ENCODE measurements at places on chromosomes 11 and 22.

- DNase-seq: no peak
These were observed 13.6 kb downstream of the C2CD3 start for GRCh38 chr11:74157169-74157568.

DNA sequence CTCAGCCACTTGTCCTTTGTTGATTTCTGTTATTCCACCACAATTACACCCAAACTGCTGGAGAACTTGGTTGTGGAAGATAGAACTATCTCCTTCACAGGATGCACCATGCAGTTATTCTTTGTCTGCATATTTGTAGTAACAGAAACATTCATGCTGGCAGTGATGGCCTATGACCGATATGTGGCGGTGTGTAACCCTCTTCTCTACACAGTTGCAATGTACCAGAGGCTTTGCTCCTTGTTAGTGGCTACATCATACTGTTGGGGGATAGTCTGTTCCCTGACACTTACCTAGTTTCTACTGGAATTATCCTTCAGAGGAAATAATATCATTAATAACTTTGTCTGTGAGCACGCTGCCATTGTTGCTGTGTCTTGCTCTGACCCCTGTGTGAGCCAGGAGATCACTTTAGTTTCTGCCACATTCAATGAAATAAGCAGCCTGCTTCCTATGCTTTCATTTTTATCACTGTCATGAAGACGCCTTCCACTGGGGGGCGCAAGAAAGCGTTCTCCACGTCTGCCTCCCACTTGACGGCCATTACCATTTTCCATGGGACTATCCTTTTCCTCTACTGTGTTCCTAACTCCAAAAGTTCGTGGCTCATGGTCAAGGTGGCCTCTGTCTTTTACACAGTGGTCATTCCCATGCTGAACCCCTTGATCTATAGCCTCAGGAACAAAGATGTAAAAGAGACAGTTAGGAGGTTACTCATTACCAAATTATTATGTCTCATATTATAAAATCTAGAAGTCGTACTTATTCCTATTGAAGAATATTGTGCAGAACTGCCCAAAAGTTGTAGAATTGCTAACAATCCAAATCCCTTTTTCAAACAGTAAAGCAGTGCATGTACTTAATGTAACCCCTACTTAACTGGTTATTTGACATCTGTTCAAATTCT, 53.2 kb downstream of the OR4C6 start:
- no peak for DNase-seq

GRCh38 chr11:105915021-105915420, 107.0 kb downstream of the MSANTD4 start:
- DNase-seq: no peak

- no peak for DNase-seq
These were observed 19.3 kb downstream of the FLRT1 start for GRCh38 chr11:64055077-64055476.

DNA sequence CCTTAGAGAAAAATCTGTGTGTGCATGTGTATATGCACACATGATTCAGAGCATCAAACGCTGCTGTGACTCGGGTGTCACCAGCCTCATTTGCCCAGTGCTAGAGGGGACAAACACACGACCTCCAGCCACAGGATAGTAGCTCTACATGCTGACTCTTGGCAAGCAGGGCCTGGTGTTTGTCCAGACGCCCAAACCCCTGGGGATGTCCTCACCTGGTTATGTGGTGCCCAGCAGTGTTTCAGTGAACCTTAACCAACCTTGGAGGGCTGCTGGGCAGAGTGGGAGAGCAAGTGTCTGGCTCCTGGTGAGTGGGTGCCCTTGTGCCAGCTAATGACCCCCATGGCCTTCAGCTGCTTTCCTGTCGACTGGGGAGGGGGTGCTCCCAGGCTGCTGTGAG, 26.7 kb downstream of the IGLL1 start:
- no peak for DNase-seq

DNA sequence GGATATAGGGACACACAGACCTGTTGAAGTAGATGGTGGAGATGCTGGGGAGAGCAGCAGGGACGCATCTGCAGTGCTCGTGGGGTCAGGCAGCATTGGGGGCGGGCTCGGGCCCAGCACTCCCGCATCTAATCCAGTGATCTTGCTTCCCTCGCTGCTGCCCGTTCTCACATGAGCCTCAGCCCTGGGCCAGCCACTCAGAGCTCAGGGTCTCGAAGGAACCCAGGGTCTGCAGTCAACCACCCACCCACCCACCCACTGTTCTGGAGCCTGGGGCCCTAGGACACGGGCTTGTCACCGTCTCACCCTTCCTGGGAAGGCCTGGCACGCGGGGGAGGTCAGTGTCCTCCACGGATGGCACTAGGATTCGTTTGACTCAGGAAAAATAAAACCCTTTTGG, 406.0 kb downstream of the TBC1D22A start:
- DNase-seq: peak; percentile 9

- no peak for DNase-seq
These were observed 208.8 kb downstream of the DCDC1 start for GRCh38 chr11:31160504-31161422.

GRCh38 chr11:65637794-65638419, at the start of gene SIPA1:
Gene SIPA1 (plus strand): TSS chr11:65638101. CDS start chr11:65640922, 2,821 bp downstream.
- DNase-seq: peak; percentile 82
